T follicular helper cell (primary cell): ENCODE measurements at places on chromosomes 12 and 14.
A peak's percentile ranks its signal among the peaks of the same experiment; 100 is the strongest.

- no peak for DNase-seq
Measured at GRCh38 chr12:132099739-132100138, 44.4 kb downstream of the DDX51 start.

DNA sequence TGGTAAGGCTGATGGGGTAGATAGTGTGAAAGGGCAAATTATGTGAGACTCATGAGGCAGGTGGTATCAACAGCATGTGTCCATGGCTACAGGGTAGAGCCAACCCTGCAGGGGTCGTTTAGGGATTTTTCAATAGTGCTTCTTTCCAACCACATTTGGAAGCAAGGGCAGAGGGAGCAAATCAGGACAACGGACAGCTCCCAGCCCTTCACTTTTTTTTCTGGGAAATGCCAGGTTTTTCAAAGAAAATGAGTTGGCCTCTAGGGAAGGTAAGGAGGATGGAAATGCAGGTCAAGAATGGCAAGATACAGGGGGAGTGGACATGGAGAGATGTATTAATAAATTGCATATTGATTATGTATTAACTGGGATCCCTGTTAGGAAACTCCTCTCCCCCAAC is 4.9 kb upstream of the CMA1 start:
- DNase-seq, result no peak

- DNase-seq, result peak; percentile 14
Measured at GRCh38 chr14:55129428-55130195, 560 bp downstream of the LGALS3 start.

- no peak for DNase-seq
Measured at GRCh38 chr14:89015016-89015415, 190.6 kb downstream of the TTC8 start.

- no peak for DNase-seq
Measured at GRCh38 chr12:10069976-10070375, 28.8 kb downstream of the CLEC1A start.
